ENCODE measurements at places on chromosomes 11 and 22.

GRCh38 chr11:68525336-68525735 is 64.8 kb downstream of the PPP6R3 start:
- no peak for DNase-seq

DNA sequence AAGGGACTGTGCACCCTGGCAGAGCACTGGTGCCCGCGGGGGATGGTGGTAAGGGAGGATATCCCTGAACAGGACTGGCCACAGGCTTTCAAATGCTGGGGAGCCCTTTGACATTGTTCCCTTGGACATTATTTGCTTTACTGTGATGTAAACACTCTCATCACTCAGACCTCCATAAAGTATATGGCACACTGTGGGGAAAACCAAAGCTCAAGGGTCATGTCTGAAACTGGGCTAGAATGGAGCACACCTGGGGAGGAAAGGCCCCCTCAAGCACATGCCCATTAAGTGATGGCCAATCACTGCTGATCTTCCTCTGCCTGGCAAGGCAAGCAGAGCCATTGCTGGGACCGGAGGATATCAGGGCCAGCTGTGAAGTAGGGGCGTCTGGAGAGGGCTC is 60.9 kb upstream of the TENM4 start:
- no peak for DNase-seq

GRCh38 chr11:107951155-107951554 is 22.9 kb downstream of the RAB39A start:
- DNase-seq: no peak

DNA sequence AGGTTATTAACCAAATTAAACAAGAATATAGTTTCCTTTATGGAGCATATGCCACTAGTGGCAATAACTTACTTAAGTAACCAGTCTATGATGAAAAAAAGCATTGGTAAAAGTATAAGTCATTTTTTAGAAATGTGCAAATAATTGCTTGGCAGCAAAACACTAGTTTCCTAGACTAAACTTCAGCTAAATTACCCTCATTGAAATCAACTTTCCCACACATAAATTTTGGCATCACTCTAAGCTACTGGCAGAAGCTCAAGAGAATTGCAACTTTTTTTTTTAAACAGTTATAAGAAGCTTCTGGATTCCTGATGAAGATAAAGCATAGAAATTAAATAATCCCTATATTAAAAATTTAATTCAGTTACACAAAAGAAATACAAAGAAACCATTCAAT is 12.5 kb downstream of the CCDC34 start:
- DNase-seq: no peak

- DNase-seq: no peak
Observed at GRCh38 chr11:30310623-30311022, 12.3 kb upstream of the ARL14EP start.

DNA sequence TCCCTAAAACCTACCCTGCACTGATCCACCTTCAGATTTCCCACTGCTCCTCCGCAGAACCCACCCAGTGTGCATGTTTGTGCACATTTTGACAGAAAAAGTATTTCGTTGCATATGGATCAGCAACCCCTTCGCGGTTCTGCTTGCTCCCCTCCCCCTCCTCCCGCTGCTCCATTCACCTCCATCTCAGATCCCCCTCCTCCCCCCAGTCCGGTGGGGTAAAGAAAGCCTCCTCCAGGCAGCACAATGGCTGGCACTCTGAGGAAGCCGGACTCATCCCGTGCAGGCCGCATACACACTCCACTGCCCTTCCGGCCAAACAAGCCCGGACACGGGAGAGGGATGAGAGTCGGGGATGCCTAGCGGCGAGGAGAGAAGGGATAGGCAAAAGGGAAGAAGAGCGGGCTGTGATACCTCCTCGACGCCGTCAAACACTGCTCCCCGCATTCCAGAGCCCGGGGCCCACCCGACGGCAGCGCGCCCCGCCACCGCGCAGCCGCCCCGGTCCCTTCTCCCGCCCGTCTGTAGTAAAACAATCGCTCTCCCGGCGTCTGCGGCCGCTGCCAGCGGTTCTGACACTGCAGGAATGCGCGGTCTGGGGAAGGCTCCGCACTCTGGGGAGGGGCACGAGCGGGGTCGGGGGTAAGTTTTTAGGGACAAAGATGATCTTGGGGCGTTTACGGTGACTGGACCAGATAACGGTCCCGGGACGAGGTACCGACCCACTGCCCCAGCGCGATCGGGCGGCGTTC is 915 bp downstream of the FEZ1 start:
- no peak for DNase-seq

DNA sequence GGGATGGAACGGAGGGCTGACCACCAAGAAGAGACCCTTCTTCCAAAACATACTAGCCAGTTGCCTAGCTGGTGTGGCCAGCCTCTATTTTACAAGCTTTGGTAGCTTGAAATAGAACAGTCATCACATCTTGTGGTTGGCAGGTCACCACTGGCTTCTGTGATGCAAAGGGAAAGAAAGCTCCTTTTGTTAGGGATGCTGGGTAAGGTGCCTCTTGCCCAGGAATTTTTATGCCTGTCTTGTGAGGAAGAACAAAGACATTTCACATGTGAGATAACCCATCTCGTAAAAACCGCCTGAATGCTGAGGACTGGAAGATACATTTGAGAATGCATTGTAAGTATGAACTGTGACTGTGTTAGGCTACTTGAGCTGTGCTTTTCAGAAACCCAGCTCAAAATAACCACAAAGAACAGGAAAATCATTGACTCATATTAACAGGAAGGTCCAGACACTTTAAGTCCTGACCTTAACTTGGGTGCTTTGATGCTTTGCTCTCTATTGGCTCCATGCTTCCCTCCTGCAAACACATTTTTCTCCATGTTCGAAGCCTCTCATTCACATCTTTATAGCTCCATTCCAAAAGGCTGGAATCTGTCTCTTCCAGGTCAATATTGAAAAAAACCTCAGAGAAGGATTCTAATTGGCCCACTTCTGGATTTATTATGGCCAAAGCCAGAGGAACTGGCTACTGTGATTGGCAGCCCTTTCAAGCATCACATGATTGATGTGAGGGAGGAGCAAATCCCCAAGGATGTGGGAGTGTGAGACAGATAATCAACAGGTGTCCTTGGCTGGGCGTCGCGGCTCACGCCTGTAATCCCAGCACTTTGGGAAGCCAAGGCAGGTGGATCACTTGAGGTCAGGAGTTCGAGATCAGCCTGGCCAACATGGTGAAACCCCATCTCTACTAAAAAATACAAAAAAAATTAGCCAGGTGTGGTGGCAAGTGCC is 53.9 kb downstream of the MICAL2 start:
- no peak for DNase-seq

- DNase-seq: no peak
Observed at GRCh38 chr11:74579577-74580270, 12.7 kb upstream of the POLD3 start.

- no peak for DNase-seq
Observed at GRCh38 chr11:27028561-27028965, 12.1 kb upstream of the BBOX1 start.

GRCh38 chr11:107157146-107157808 is 139.0 kb upstream of the GUCY1A2 start:
- DNase-seq: no peak

- DNase-seq: no peak
Observed at GRCh38 chr11:61092908-61093763, 9.2 kb upstream of the CD5 start.

GRCh38 chr11:40328890-40329614 is 1130.4 kb downstream of the LRRC4C start:
- no peak for DNase-seq

DNA sequence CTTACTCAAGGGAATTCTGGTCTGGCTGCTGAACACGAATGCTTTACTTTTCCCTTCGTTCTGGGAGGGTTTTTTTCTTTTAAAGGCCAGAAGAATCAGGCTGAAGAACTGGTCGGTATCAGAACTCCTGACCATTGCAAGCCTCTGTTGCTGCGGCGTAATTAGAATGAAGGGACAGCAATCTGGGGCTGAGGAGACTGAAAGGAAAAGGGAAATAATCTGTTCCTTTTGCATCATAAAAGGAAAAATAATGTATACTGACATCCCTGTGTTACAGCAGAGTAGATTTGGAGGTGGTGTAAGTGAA is 670 bp downstream of the SC5D start:
- DNase-seq: no peak

DNA sequence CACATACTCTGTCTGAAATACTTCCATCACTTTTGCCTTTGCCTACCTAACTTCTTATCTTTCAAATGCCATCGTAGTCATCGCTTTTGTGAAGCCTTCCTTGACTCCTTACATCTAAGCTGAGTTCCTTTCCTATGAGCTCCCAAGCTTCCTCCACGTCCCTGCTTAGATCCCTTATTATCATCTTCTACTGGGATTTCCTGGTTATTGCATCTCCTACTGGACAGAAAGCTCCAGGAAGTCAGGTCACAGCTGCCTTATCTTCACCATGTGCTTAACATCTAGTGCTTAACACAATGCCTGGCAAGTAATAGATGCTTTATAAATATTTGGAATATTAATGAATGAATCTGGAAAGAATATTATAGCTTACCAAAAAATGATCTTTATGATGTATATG is 5.9 kb downstream of the YPEL4 start:
- DNase-seq: no peak

DNA sequence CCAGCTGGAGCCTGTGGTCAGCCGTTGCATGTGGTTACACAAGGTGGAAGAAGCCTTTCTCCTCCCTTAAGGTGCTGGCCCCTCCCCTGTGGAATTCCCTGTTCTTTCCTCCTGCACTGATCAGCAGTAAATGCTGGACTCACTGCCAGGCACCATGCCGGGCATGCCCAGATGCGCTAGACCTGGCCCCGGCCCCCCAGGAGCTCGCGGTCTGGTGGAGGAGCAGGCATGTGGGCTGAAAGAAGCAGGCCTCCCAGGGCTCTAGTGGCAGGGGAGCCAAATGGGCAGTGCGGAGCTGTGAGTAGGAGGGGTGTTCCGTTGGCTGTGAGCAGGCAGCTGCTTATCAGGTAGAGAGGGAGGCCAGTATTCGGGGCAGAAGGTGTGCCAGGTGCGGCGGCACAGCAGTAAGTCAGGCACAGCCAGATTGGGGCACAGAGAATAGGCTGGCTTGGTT is 10.2 kb downstream of the DGKZ start:
- DNase-seq: no peak

DNA sequence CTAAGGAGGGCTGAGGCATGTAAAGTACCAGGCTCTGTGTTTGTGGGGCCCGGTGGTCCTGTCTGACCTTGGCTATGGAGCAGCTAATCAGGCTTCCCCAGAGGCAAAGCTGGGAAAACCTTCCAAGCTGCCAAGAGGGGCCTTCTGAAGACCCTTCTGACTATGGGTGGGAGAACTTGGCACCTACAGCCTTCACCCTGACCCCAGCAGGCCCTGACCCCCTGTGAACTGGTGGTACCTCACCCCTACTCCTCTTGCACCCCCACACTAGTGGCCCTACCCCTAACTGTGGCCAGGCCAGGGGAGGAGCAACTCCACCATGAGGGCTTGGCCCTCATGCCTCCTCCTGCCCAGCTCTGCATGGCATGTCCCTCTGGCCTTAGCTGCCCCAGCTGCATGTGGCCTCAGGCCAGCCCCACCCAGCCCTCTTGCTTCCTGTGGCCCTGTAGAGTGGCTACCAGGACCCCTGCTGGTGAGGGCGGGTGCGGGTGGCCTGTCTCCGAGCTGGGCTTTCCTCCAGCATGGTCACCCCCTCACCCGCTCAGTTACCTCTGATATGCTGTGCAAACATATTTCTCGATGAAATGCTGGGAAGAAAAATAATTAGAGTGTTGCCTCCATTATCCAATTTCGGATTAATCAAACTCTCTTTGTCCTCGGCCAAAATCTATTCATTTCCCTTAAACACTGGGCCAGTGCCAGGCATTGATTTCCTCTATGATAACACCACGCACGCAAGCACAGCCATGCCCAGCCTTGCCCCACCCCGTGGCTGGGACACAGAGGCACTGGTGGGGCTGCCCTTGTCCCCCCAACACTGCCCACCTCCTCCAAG is 7.5 kb downstream of the GNAZ start:
- no peak for DNase-seq

All from stimulated activated CD8-positive, alpha-beta memory T cell treated with anti-CD3 and anti-CD28 coated beads, Interleukin-2, amount 100 ng/mL, for 48 hours (primary cell).